ENCODE measurements at places on chromosomes 11 and 22.

DNA sequence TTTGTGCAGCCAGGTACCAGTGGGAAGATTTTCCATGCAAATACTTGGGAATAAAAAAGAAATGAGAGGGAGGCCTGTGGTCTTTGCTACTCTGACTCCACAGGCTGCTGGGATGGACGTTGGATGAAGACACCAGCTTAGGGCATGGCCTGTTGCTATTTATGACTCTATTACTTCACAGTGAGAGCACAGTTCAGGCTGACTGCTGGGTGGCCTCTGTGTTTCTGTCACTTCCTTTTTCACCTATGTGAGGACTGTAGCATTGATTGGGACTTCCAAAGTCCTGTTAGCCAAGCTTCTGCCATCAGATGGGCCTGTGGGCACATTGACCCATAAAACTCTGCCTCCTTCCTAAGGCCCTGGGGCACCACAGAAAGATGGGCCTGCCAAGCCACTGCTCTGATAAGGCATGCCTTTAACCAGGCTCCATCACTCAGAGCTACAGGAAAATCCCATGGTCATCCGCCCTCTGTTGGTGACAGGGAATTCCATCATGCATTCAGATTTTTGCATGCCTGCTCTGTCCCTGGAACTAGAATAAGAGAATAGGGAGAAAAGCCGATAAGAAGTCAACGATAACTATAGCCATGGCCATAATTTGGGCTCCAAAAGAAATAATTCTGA, 64.6 kb downstream of the KCNJ1 start:
- DNase-seq = no peak

DNA sequence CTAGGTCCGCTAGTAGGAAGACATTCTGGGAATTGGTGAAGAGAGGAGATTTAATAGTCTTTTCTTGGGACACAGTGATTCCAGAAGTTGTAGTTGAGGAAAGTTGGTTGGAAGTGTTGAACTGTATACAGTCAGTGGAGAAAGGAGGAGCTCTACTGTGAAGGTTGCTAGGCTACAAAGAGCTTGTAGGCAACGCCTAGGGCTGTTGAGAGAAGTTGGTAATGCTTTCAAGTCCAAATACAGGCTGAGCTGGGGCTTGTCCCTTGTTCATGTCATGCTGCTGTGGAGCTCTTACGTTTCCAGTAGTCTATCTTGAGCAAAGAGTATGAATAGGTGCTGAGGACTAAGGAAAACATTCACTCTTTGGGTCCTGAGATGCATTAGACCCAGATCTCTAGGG, 1.1 kb downstream of the TBCEL start:
- no peak for DNase-seq

- no peak for DNase-seq
These were observed 19.8 kb downstream of the CAT start for GRCh38 chr11:34458525-34458924.

DNA sequence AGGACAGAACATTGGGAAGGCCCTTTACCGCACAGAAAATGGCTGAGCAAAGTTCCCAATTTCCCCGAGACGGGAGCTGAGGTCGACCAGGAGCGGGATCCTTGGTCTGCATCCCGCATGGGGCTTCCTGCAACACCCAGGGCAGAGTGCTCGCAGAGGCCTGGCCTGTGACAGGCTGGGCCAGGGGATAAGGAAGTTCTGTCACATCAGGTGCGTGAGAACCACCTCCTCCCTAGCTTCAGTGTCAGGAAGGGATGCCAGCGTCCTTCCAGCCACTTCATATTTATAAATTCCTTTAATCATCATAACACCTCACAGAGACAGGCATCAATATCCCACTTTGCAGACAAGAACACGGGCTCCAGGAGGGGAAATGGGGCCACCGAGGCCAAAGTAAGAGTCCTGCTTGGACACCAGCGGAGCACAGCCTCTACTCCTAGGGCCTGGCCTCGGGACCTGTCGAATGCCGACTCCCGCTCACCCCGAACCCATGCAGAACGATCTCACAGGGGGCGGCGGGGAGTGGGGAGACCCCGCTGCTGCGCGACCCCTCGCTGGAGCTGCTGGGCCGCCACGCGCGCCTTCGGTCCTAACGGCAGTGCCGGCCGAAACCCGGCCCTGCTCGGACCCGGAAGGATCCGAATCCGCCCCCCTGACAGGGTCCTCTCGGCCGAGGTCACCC, 532 bp downstream of the BET1L start:
- no peak for DNase-seq

- no peak for DNase-seq
These were observed 27.4 kb downstream of the RCN1 start for GRCh38 chr11:32118025-32118974.

DNA sequence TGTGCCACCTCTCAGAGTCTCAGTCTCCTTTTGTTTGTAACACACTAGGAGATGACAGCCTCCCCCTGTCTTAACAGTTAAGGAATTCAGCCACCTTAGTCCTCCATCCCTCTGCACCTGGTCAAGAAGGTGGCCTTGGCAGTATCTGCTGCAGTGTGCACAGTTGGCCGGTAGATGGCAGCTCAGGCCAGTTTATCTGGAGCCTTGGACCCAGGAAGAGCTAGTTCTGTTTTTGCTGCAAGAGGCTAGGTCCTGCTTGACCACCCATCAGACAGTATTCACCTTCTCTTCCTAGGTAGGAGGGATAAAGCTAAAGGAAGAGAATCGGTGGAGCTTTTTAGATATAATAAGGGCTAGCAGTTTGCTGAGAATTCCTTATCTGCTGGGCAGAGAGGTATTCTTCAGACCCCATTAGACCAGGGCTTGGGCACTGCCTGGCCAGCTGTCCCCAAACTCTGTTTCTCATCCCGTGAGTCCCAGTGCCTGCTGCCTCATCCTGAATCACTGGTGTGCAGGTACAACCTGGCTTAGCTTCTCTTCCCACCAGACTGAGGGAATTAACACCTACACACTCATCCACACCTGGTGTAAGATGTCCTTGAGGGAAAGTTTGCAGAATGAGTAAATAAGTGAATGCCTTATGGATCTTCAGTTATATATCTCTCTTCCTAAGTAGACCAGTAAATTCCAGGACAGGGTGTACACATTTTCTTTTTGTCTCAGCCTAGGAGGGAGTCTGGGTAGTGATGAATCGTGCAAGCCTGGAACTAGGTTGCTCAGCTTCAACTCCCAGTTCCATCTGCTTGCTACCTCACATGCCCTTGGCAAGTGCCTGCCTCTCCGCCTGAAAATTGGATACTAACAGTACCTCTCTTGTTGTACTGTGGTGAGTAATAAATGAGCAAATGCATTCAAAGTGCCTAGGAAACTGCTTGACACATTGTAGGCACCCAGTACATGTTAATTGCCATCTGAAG, 70.8 kb upstream of the NARS2 start:
- peak; percentile 7 for DNase-seq

GRCh38 chr11:86863476-86863875, 63.1 kb downstream of the PRSS23 start:
- no peak for DNase-seq

- no peak for DNase-seq
These were observed 22.6 kb upstream of the MRGPRX2 start for GRCh38 chr11:19083166-19083565.

GRCh38 chr11:57649826-57650738, at the start of gene YPEL4:
TSS of gene YPEL4 (minus strand) at chr11:57649912. CDS start at chr11:57647107, 2,805 bp downstream.
- DNase-seq = no peak

DNA sequence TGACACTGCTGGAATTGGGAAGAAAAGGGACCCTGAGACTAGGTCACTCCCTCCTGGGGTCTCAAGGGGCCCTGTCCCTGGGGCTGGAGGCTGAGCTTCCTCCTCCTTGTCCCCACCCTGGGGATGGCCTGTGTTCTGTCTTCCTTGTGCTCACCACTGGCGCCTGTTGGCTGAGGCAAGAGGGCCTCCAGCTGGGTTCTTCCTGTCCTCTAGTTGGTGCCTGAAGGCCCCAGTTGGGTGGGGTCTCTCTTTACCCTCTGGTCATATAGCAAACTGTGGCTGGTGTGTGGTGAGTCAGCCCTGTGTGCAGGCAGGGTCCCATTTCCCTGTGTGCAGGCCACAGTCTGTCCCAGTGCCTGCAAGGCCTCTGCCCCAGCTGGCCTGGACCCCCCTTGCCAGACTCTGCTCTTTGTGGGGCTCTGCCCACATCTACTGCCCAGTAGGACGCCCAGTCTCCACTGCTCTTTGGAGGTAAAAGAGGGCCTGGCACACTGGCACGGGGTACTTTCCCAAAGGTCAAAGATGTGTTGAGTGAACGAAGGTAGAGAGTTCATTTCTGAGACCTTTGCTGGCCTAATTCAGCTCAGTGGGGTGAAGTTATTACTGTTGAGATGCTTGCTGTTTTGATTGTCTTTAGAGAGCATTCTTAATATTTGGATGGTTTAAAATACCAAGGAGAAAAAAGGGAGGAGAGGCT, 55.1 kb upstream of the CLDN5 start:
- DNase-seq = no peak

DNA sequence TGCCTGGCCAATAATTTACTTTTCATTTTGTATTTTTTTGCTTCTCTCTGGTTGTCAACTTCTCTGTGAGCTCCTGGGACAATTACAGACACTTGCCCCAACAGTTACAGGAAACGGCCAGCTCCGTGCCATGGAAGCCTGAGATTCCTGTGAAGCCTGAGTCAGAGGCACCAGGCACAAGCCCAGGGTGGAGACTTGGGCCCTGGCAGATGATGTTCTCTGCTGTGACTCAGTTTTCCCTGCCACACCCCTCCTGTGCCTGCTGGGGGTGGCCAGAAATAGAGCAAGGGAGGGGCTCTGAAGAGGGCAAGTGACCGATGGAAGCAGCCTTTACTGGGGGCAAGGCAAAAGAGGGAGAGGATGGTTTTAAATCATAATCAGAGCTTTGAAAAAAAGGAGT, 4.9 kb downstream of the ATP5MGL start:
- DNase-seq = no peak

DNA sequence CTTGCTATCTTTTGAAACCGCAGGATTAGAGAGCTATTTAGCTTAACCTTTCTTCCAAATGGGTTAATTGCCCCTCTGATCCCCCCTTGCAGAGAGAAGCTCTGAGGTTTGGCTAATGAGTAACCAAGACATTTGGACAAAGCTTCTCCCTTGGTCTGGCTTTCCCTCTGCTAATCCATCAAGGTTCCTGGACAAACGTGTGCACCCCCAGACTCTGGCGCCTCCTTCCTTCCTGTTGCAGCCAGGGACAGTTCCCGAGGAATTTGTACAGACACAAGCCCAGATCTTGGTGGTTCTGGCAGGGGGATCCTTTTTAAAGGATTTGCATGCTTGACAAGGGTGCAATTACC, 1.6 kb downstream of the KIAA1671 start:
- no peak for DNase-seq

DNA sequence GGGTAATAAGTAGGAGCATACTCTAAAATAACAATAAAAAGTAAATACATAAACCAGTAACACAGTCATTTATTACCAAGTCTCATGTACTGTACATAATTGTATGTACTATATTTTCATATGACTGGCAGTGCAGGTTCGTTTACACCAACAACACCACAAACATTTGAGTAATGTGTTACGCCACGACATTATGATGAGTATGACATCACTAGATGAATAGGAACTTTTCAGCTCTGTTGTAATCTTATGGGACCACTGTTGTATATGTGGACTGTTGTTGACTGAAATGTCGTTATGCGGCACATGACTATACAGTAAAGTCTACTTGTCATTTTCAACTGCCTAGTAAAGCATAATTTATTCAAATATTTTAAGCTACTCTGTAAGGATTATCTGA, 18.6 kb downstream of the KIF18A start:
- no peak for DNase-seq

GRCh38 chr11:94767701-94768601, at the start of gene AMOTL1:
TSS of gene AMOTL1 (plus strand) at chr11:94768356. CDS start at chr11:94768512, 156 bp downstream.
- peak; percentile 83 for DNase-seq

GRCh38 chr11:43503417-43503816, 144.7 kb downstream of the TTC17 start:
- no peak for DNase-seq

GRCh38 chr11:43866520-43866919, 14.1 kb upstream of the ALKBH3 start:
- no peak for DNase-seq

DNA sequence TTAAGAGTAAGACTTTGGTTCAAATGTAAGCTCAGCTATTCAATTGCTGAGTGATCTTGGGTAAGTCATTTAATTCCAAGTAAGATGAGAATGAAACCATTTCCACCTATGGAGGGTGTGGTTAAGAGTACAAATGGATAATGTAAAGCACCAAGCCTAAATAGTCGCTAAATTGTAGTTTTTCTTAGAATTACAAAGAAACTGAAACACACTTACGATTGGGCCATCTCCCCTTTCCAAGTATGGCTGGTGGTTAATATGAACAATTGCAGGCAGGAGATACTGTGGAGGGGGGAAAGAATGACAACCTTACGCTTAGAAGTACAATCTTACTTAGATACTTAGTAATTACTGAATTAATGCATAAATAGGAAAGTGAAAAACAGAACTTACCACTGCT, 8.2 kb downstream of the DDX17 start:
- no peak for DNase-seq

DNA sequence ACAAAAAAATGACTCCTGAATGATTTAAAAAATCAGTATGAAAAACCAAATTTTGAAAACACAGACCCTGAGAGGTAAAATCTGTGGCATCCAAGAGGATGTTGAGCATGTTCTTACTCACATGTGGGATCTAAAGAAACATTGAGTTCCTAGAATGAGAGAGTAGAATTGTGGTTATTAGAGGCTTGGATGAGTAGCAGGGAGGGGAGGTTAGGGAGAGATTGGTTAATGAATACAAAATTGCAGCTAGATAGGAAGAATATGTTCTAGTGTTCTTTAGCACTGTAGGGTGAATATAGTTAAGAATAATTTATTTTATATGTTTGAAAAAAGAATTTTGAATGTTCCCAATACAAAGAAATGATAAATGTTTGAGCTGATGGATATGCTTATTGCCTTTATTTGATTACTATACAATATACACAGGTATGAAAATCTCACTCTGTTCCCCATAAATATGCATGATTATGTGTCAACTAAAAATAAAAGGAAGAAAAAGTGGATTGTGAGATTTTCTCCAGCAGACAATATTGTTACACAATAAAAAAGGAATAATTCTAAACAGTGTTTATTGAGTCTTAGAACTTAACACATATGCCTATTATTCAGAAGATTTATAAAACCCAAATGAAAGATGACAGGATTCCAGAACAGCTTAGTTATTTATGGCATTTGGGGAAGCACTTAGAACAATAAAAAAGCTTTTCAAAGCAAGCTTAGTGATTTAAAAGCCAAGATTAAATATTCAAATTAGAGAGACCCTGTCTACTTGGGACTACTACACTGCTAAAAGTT, 28.7 kb downstream of the MS4A2 start:
- no peak for DNase-seq
